Activated CD4-positive, alpha-beta T cell treated with anti-CD3 and anti-CD28 coated beads for 24 hours (primary cell): ENCODE measurements at places on chromosomes 1 and 21.

- DNase-seq = no peak
Measured at GRCh38 chr1:219938706-219939105, 10.3 kb upstream of the SLC30A10 start.

DNA sequence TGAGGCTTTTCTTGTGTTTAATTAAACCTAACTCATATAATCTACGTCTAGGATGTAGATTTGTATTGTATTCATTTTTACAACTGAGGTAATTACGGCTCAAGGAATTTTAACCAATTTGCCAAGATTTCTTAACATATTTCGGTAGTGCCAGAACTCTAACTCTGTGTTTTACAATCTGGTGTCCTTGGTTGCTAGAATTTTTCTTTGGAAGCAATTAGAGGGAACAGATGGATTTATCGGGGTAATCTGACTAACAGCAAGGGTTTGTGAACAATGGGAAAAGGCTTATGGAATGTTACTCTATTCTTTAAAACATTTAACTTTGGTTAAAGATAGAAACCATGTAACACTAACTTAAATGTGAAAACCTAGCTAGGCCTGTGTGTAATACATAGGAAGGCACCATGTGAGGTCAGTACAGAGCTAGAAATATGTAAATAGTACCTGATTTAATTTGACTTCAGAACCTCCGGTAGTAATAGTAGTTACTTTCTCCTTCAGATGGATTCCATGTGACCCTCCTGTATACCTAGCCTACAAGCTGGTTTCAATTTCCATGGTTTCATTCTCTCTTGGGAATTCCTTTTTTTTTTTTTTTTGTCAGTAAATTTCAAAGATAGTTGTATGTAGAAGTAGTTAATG lies 1.2 kb downstream of the MTF2 start:
- DNase-seq = no peak

DNA sequence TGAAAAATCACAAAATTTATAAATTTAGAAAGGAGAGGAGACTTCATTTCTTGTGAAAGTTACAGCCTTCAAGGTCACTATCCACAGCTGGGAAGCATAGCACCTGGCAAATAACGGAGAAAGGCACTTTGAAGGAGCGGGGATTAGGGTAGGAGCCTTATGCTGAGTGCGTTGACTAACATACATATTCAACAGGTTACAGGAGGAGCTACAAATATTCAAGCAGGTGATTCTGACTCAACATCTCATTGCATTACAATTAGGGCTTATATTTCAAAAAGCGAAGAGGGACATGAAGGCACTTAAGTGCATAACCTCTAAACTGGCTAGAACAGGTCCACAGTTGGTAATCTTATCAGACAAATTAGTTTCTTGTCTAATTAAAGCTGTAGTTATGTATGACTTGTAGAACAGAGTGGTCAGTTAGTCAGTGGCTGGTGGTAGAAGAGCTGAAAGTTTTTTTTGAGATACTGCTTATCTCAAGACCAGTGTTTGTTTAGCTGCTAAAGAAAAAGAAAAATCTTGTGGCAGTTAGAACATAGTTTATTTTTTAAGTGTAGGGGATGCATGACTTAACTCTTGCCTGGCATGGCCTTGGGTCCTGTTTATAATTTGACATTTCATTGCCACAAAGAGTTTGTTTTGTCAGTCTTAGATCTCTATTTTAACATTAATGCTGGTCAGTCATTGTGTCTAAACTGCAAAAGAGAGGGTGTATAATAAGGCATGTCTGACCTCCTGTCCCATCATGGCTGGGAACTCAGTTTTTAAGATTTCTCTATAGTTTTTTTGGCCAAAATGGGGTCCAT lies 311.5 kb downstream of the DUSP10 start:
- DNase-seq = no peak

DNA sequence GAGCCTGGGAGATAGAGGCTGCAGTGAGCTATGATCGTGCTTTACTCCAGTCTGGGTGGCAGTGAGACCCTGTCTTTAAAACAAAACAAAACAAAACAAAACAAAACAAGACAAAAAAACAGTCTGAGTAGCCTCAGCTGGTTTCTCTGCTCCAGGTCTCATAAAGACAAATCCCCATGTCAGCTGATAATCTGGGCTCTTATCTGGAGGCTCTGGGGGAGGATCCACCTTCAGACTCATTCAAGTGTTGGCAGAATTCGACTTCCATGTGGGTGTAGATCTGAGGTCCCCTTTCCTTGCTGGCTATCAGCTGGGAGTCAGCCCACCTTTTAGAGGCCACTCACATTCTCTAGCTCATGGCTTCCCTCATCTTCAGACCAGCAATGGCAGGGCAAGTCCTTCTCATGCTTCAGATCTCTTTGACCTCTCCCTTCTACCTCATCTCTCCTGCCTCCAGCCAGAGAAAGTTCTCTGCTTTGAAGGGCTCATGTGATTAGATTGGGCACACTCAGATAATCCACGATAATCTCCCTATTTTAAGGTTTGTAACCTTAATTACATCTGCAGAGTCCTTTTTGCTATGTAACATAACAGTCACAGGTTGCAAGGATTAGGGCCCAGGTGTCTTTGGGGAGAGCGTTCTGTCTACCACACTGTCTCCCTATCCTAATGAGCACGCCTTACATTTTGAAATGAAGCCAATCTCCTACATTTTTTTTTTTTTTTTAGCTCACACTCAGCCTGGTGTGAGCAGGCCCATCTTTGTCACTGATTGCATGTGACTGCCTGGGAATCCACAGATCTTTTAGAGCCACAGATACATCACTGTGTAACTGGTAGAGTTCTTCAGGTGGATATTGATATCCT lies 7.5 kb upstream of the PYCR2 start:
- DNase-seq = no peak

DNA sequence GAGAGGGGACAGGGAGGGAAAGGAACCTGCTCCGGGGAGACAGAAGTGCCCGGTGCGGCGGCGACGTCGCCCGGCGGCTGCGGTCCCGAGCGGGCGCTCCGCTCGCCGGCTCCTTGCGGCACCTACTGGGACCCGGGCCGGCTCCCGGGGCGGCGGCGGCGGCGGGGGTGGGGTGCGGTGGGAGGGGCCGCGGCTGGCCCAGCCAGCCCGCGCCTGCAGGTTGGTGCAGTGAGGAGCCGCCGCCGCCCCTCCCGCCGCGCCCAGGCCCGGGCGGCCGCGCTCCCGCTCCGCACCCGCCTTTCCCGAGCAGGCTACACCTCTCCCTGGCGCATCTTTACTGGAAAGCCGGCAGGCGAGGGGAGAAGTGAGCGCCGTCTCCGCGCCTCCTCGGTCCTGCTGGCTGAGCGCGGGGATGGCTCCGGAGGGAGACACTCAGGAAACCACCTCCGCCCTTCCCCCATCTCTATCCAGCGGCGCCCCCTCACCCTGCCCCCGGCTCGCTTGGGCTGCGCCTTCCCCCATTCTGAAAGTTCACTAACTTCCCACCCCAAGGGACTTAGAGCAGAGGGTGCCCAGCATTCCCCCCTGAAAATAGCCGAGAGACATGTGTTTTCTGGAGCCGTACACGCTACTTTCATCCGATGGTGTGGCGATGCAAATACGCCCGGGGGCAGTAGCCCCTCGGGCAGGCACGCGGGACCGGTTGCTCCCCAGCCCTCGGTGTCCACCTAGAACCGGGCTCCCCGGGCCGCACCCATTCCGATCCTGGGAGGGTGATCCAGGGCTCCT lies at the start of gene PLD5:
PLD5 (minus strand) TSS at position 127 of the 789 bp plus-strand sequence.
- no peak for DNase-seq

DNA sequence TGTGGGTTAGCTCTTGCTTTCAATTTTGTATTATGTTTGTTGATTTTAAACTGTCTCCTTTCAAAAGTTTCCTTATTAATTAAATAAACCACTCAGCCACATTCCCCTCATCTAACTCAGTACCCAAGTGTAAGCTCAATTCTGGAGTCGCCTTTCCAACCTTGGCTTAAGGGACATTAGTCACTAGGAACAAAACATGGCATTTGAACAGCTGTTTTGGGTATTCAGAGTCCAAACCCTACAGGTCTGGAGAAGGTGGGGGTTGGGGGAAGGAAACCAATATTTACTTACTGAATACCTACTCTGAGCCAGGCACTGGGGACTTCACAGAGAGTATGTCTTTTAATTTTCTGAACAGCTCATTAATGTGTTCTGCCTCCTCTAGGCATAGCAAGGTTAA lies 117.2 kb upstream of the JUN start:
- no peak for DNase-seq

DNA sequence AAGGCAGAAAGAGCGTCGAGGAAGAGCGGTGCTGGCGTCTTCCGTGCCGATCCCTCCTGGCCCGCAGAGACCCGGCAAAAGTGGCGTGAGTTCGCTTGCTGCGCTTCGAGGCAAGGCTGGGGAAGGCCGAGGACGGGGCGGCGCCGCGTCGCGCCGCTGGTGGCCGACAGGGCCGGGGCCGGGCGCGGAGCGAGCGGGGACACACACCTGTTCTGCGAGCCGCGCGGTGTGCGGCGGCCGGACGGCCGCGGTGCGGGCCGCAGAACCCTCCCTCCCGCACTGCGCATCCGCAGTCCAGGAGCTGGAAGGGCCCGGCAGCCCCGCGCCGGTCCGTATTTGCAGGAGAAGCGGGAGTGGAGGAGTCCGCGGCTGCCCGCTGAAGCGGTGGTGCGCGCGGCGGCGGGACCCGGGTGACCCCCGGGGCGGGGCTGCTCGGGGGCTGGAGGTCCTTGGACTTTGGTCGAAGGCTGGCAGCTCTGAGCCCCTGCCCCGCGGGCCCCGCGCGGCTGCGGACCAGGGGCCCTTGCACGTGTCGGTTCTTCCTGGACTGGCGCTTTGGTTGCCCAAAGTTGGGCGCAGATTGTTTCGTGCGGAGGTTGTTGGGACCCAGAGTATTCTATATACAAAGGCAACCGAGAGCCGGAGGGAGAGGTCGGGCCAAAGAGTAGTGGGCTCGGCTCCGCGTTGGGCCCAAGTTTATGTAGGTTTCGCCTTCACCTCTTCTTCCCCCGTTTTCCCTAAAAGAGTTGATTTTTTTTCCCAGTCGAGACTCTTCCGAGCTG lies 2.6 kb downstream of the RNF220 start:
- no peak for DNase-seq

DNA sequence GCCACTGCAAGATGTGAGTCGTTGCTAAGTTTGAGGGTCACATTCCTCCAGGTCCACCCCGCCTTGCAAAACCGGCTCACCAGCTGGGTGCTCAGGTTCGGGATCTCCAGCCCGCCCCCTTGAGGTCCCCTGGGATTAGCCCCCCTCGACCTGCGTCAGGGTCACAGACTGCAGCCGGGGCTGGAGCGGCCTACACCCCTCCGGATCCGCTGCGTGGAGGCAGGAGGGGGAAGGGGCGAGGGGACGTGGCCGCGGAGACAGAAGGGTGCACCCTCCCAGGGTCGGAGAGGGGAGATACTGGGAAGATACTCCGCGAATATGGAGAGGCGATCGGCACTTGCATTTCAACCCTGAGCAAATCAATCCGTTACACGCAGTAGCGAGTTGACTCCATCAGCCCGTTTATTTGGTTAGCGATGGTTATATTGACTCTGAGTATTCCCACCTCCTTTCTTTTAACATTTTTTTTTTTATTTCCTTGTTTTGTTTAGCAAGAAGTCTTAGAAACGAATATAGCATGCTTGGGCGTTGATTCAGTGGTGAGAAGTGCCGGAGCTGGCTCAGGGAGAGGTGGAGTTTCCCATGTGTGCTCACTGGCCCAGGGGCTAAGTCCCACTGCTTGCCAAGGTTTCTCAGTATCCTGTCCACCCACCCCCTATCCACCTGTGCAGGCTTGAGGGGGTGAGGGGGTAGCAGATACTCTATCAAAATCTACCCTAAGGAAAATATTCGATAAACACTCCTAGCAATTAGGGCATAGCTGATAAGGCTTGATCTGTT lies 997 bp downstream of the IFNAR2 start:
- DNase-seq = no peak

DNA sequence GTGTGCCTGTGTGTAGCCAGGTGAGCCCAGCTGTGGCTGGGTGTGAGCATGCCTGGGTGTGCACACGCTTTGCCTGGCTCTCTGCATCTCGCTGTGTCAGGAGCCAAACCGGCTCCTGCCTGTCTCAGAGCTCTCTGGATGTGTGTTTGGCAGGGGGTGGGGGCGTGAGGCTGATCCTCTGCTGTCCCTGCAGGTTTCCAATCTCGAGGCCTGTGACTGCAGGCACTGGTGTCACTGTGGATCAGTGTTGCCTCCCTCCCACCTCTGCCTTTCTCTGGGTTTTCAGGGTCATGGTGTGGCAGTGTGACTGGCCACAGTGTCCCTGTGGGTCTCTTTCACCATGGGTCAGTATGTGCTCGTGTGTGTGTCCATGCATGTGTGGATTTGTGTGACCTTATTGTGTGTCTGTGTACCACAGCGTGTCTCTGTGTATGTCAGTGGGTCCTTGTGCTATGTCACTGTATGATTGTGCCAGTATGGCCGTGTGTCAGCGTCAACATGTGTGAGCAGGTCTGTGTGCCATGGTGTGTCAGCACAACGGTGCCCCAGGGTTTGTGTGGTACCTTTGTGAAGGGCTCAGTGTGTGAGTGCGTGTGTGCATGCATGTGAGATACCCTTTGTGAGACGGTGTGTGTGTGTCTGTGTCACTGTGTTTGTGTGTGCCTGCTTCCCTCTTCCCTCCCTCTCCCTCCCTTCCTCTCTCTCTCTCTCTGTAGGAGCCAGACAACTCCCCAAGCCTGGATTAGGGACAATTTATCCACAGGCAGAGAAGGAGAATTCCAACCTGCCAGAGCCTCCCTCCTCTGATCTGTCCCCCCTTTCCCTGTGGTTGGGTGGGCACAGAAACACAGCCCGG lies 43.4 kb downstream of the AHDC1 start:
- no peak for DNase-seq

- DNase-seq = no peak
Measured at GRCh38 chr1:171935664-171936063, 94.4 kb downstream of the DNM3 start.

DNA sequence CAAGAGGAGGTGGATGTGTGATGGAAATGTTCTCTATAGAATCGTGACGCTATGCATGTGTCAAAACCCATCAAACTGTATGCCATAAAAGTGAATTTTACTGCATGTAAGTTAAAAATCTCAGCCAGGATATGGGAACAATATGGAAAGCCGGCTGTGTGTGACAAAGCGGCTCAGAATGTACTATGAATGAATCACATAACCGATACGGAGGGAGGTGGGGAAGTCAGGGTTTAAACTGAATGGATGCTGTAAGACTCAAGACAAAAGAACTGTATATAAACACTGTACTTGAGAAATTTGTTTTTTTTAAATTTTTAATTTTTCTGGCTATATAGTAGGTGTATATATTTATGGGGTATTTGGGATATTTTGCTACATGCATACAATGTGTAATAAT lies 111.6 kb upstream of the PDE4B start:
- no peak for DNase-seq
